ENCODE measurements at places on chromosomes 5 and 9.

- DNase-seq, result no peak
Measured at GRCh38 chr9:73216100-73216499, 64.4 kb downstream of the ANXA1 start.

DNA sequence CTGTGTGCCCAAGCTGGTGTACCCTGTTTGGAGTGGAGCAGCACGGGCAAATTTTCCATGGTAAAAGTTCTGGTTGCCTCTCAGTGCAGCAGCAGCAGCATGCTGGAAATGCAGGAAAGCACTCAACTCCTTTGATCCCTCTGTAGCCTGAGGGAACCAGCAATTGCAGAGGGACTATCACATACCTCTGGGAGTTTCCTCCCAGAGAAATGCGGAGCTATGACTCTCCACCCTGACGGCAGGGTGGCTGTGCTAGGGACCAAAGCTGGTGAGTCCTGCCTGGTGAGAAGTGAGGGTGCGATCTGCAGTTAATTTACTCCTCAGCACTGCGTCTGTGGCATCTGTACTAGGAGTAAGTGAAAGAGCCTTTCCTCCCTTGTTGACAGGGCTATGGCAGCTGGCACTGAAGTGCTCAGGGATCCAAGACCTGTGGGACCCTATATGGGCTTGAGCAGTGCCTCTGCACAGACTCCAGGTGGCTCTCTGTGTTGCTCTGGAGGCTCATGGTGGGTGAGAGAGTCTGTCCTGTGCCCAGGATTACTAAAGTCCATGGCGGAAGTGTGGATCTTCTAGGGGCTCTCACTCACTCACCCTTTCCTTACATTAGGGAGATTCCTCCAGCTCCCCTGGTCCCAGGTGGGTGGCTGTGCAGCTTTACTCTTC, 601.2 kb upstream of the TYRP1 start:
- no peak for DNase-seq

GRCh38 chr9:5562806-5563416, 52.6 kb downstream of the PDCD1LG2 start:
- no peak for DNase-seq

- no peak for DNase-seq
Measured at GRCh38 chr9:113886933-113887332, 10.8 kb downstream of the ZNF618 start.

DNA sequence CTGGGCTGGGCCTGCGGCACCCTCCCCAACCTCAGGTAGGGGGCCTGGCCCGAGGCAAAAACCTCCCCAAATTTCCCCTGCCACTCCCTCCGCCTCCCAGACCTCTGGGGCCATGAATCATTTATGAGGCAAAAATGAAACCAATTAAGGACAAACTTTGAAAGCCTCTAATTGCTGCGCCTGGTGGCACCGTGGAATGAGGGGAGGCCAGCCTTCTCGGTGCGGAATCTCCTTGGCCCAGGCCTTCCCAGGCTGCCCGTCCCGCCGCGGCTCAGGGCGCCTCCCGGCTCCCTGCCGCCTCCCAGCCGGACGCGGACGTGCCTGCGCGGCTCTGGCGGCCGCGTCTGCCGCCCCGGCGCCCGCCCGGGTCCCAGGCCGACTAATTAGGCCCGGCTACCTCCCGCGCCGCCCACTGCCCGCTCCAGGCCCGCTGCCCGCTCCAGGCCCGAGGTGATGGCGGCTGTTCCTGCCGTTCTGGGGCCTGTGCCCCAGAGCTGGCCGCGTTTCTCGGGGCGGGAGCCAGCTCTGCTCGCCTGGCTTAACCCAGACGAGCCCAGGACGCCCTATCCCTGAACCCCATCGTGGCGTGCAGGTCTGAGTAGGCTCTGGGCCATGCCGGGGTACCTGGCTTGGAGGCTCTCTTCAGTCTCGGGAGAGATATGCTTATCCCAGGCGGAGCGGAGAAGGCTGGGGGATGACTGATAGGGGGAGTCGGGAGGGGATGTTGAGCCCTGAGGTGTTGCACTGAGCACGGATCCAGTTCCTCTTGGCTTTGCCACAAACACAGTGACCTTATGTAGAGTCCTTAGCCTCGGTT, 20.1 kb downstream of the CXXC5 start:
- DNase-seq, result no peak

GRCh38 chr5:169650701-169651331, 13.7 kb downstream of the DOCK2 start:
- DNase-seq, result no peak

DNA sequence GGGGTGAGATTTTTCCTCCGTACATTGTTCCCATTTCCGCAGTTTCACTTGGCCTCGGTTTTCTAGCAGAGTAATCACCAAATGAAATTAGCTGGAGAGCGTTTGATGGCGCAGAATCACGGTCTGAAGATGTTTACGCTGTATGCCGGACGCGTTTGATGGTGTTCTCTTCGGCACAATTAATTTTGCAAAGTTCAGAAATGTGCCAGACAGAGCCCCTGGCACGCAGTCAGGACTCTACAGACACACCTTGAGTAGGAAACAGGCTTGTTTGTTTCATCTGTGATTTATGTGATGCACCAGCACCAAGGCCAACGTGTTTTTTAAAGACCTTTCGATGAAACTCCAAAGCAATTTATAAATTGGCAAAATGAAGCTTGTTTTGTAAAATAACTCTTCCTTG, 863 bp upstream of the LIFR start:
- no peak for DNase-seq

DNA sequence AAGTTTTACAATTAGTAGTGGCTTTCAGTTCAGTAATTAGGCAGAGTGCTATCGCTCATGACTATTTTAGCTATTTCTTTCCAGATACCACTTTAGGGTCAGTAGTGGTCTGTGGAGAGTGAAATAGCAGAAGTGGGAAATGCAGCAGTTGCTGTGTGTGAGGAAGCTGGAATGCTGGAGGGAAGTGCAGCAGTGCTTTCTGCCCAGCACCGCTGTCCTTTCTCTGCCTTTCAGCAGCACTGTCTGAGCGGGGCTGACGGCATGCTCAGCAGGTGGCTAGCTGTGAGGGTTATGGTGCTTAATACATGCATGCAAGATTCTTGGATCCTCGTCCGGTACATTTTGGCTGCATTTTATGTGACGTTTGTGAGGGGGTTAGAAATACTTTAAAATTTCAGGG, 213.9 kb downstream of the PBX3 start:
- DNase-seq, result no peak

DNA sequence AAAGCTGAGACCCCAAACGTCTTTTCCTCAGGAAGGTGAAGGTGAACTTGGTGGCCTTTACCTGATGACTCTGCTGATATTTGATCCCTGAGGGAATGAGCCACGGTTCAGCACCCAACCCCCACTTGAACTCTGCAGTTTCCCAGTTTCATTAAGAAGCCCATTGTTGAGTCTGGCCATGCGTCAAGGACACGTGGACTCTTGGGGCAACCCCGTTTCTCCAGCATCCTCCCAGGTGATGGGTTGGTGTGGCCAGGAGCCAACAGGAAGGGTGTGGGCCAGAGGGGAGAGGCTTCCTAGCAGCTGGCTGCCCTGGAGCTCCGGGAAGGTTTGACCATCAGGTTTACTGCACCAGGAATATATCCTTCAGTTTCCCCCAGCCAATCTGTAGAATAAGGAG, 59.5 kb upstream of the GNE start:
- DNase-seq, result no peak

GRCh38 chr5:55063899-55064298, 38.5 kb upstream of the GZMA start:
- no peak for DNase-seq

DNA sequence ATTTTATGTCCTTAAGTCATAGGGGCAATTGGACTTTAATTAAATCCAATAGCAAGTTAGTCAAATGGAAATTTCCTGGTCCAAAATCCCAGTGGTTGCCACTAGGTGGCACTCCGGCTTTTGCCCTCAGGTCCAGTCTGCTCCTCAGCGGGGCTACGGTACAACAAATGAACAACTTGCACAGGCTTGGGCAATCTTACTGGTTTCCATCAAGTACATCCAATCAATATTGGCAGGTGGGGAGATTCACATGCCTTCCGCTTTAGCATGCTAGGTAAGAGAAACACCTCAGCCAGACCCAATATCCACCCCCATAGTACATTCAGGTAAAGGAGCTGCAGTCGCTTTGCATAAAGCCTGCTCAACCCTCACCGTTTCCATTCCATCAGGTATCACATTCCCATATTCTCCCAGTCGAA, 6.3 kb upstream of the MXD3 start:
- DNase-seq, result peak; percentile 43

GRCh38 chr5:61329550-61330128, 2.4 kb upstream of the ZSWIM6 start:
- no peak for DNase-seq

DNA sequence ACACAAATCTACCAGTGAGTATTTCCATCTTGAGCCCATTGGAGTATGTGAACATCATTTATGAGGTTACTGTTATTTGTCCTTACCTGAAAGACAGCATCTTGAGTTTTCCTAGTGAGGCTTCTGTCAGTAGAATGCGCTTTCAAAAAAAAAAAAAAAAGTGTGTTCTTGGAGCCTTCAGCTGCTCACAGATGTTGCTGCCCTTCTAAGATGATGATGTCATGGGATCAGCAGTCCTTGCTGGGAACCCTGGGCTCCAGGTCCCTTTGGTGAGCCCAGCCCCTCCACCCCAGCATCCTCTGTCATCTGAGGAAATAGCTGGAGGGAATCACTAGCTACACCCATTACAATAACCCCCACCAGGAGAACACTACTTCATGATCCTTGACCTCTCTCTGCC, 83.3 kb downstream of the ATPSCKMT start:
- no peak for DNase-seq

DNA sequence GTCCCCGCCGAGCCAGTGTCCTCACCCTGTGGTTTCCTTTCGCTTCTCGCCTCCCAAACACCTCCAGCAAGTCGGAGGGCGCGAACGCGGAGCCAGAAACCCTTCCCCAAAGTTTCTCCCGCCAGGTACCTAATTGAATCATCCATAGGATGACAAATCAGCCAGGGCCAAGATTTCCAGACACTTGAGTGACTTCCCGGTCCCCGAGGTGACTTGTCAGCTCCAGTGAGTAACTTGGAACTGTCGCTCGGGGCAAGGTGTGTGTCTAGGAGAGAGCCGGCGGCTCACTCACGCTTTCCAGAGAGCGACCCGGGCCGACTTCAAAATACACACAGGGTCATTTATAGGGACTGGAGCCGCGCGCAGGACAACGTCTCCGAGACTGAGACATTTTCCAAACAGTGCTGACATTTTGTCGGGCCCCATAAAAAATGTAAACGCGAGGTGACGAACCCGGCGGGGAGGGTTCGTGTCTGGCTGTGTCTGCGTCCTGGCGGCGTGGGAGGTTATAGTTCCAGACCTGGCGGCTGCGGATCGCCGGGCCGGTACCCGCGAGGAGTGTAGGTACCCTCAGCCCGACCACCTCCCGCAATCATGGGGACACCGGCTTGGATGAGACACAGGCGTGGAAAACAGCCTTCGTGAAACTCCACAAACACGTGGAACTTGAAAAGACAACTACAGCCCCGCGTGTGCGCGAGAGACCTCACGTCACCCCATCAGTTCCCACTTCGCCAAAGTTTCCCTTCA, 1.4 kb downstream of the GLIS3 start:
- peak; percentile 26 for DNase-seq

DNA sequence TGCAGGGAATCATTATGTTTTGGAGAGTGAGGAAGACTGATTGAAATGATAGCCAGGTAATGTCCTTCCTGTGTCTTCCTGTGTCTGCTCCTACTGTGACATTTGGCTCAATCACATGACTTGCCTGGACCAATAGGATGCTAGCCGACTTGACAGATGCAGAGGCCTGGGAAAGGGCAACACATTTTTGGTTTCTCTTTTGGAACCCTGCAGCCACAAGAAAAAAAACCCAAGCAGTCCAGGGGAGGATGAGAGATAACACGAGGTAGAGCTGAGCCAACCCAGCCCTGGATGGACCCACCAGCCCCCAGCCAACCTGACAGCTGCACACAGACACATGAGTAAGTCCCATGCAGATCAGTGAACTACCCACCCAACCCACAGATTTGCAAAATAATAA, 256.1 kb upstream of the SMARCA2 start:
- DNase-seq, result no peak

Measured in activated naive CD4-positive, alpha-beta T cell (primary cell).